ENCODE measurements at places on chromosomes 1 and 21.
A peak's percentile ranks its signal among the peaks of the same experiment; 100 is the strongest.

GRCh38 chr21:32765058-32765457 is 6.5 kb downstream of the PAXBP1 start:
- no peaks in the 10 kb centered on the region for H3K27me3 ChIP-seq
- peaks cover 10% of the 10 kb centered on the region for H3K36me3 ChIP-seq
- DNase-seq = no peak
- H3K27ac ChIP-seq = no peak overlapping the region

GRCh38 chr1:177448652-177449357 is 278.0 kb downstream of the BRINP2 start:
- H3K4me1 ChIP-seq = no peaks in the 10 kb centered on the region
- H3K36me3 ChIP-seq = no peaks in the 10 kb centered on the region
- H3K4me3 ChIP-seq = no peak overlapping the region
- H3K27ac ChIP-seq = no peak overlapping the region
- H3K27me3 ChIP-seq = no peaks in the 10 kb centered on the region

GRCh38 chr1:60809204-60809980 is 273.0 kb upstream of the NFIA start:
- no peaks in the 10 kb centered on the region for H3K4me1 ChIP-seq
- no peaks in the 10 kb centered on the region for H3K36me3 ChIP-seq
- H3K27me3 ChIP-seq = no peaks in the 10 kb centered on the region
- H3K4me3 ChIP-seq = no peak overlapping the region
- DNase-seq = no peak
- no peak overlapping the region for H3K27ac ChIP-seq

DNA sequence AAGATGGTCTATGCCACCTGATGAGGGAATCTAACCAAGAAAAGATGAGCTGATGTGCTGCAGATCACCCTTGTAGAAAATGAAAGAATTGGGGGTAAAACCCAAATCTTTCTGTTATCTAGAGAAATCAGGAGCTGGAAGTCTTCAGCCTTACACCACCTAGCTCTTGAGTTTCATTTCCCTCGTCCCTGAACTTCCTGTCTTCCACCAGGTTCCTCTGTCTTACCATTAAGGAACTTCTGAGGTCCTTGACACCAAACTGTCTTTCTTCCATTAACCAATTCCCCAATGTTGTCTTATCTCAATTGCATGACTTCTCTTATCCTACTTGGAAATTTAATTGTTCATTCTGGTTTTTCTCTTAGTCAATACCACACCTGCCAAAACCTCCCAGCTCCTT is 31.5 kb downstream of the LPAR3 start:
- H3K4me3 ChIP-seq = no peak overlapping the region
- DNase-seq = no peak
- H3K27ac ChIP-seq = no peak overlapping the region
- H3K36me3 ChIP-seq = no peaks in the 10 kb centered on the region

DNA sequence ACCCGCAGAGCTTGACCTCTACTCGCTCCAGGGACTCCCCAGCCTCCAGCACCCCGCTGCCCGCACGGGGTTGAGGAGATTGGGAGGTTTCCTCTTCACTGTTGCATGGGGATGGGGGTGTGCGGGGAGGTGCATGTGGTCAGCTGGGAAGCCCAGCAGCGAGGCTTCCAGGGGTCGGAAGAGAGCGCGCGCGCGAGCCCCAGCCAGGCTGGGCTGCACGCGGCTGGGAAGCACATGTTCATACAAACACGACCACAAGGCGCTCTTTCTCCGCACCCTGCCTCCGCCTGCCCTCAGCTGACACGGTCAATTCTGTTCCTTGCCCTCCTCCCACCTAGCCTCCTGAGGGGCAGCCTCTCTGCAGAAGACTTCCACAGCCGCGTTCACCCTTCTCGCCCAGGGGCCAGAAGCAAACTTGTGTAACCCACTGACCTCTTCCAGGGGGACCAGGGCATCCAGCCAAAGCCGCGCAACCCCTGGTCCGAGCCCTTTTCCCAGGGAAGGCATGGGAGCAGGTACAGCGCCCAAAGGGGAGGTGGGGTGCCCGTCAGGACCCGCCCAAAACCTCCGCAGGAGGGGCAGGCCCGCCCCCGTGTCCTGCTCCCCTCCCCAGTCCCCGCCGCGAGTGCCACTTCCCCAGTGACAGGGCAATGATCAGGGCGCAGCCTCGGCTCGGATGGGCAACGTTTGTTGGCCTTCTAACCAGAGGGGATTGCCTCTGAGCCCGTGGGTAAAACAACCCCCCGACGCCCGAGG is 1.3 kb downstream of the COL24A1 start:
- no peak for DNase-seq
- H3K4me1 ChIP-seq = peaks cover 11% of the 10 kb centered on the region
- H3K27me3 ChIP-seq = peaks cover 12% of the 10 kb centered on the region
- H3K4me3 ChIP-seq = no peak overlapping the region
- no peaks in the 10 kb centered on the region for H3K36me3 ChIP-seq

GRCh38 chr1:200409761-200410565 is at the start of gene ZNF281:
ZNF281 (minus strand) TSS chr1:200410036; CDS start chr1:200409705, 331 bp downstream.
- peak within 1 kb of the TSS; percentile 95 for H3K4me3 ChIP-seq
- peak within 1 kb of the TSS; percentile 88 for H3K27ac ChIP-seq
- no peaks in the 10 kb centered on the region for H3K36me3 ChIP-seq
- DNase-seq = peak; percentile 94
- H3K4me1 ChIP-seq = peaks cover 37% of the 10 kb centered on the region
- no peaks in the 10 kb centered on the region for H3K27me3 ChIP-seq

DNA sequence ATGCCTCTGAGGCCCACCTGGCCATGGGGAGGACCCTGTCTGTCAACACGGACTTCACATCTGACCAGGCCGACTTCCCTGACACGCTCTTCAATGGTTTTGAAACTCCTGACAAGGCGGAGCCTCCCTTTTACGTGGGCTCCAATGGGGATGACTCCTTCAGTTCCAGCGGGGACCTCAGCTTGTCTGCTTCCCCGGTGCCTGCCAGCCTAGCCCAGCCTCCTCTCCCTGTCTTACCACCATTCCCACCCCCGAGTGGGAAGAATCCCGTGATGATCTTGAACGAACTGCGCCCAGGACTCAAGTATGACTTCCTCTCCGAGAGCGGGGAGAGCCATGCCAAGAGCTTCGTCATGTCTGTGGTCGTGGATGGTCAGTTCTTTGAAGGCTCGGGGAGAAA is 101.8 kb downstream of the ADARB1 start:
- H3K27ac ChIP-seq = no peak overlapping the region
- H3K4me3 ChIP-seq = no peak overlapping the region
- no peaks in the 10 kb centered on the region for H3K4me1 ChIP-seq
- H3K27me3 ChIP-seq = no peaks in the 10 kb centered on the region
- DNase-seq = no peak
- peaks cover 6% of the 10 kb centered on the region for H3K36me3 ChIP-seq

DNA sequence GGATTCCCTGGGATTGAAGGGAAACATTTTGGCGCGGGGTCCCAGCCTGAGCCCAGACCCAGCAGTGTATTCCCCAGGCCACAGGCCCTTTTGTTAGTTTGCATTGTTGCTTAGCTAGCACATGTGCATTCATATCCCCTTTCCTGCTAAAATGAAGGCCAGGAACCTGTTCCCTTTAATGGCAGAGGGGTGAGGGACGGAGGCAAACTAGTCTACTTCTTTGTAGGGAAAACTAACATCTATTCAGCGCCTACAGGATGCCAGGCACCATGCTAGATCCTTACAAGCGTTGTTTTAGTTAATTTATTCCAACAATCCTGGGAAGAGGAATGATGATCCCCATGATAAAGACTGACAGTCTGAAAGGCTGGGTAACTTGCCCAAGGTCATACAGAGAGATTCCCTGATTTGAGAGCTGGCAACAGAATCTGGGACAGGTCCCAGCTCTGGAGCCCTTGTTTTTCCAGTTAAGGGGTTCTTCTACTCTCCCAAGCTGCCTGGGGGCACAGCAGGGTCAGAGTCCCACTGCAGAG is 595 bp upstream of the E2F2 start:
- H3K27ac ChIP-seq = no peak overlapping the region
- peak overlapping the region; percentile 26 for H3K4me3 ChIP-seq
- no peaks in the 10 kb centered on the region for H3K36me3 ChIP-seq
- DNase-seq = peak; percentile 12
- no peaks in the 10 kb centered on the region for H3K27me3 ChIP-seq

GRCh38 chr1:199866210-199866617 is 161.3 kb upstream of the NR5A2 start:
- no peaks in the 10 kb centered on the region for H3K27me3 ChIP-seq
- H3K4me3 ChIP-seq = no peak overlapping the region
- no peaks in the 10 kb centered on the region for H3K36me3 ChIP-seq
- DNase-seq = no peak
- no peak overlapping the region for H3K27ac ChIP-seq

- H3K27me3 ChIP-seq = no peaks in the 10 kb centered on the region
- peaks cover 56% of the 10 kb centered on the region for H3K4me1 ChIP-seq
- no peak overlapping the region for H3K4me3 ChIP-seq
- peak; percentile 58 for DNase-seq
These were observed 6.8 kb upstream of the SLAMF1 start for GRCh38 chr1:160653620-160654016.

- peaks cover 25% of the 10 kb centered on the region for H3K4me1 ChIP-seq
- peaks cover 7% of the 10 kb centered on the region for H3K36me3 ChIP-seq
- H3K4me3 ChIP-seq = no peak overlapping the region
These were observed 19.9 kb downstream of the HIPK1 start for GRCh38 chr1:113949007-113949406.

DNA sequence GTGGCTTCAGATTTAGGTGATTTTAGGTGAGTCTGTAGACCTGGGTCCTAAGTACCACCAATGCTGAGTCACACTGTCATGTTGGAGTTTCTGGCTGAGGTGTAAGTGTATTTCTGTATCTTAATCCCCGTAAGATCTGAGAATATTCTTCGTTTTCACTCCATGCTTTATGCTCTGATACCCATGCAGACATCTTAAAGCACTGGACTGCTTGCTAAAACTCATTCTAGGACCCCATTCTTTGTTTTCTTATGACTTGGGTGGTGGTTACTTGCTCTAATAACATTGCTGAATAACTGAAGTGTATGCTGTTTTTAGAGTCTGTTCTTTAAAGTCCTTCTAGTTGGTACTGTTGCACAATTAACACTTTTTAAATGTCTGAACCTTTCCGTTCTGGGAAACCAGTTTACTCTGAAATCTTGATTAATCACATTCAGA is 36.6 kb downstream of the CDC42 start:
- DNase-seq = no peak
- H3K4me3 ChIP-seq = no peak overlapping the region
- H3K4me1 ChIP-seq = peaks cover 43% of the 10 kb centered on the region
- H3K27ac ChIP-seq = peak overlapping the region; percentile 69
- H3K36me3 ChIP-seq = peaks cover 65% of the 10 kb centered on the region

DNA sequence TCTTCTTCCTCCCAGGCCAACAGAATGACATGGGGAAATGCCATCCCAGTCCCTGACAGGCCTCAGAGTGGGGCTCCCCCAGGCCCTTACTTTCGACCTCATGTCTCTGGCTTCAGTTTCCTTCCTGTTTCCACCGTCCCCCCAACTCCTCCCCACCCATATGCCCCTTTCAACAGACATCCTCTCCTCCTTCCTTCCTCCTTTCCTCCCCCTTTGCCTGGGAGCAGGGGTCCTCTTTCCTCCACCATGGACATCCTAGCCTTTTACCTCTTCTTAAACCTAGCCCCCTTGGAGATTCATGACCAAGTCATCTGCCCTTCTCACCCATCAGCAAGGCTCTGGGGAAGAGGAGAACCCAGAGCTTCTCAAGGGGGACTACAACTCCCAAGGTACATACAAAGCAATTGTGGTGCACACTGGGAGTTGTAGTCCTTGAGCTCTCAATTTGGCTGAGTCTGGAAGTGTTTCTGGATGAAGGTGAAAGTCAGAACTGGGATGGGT is 4.0 kb downstream of the ZBTB7B start:
- peak overlapping the region; percentile 81 for H3K27ac ChIP-seq
- H3K4me1 ChIP-seq = peaks cover 80% of the 10 kb centered on the region
- no peak overlapping the region for H3K4me3 ChIP-seq
- peak; percentile 79 for DNase-seq

DNA sequence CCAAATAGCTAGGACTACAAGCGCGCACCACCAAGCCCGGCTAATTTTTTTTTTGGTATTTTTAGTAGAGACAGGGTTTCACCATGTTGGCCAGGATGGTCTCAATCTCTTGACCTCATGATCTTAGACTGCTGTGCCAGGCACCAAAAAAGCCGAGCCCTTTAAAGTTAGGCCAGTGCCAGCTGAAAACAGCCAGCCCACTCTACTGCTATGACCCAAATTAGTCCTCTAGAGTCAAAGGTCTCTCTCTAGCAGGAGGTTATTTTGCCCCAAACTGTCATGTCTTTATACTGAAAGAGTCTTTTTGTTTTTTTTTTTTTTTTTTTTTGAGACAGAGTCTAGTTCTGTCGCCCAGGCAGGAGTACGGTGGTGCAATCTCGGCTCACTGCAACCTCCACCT is 9.7 kb upstream of the HHIPL2 start:
- H3K4me3 ChIP-seq = no peak overlapping the region
- no peaks in the 10 kb centered on the region for H3K4me1 ChIP-seq
- no peak overlapping the region for H3K27ac ChIP-seq
- peaks cover 57% of the 10 kb centered on the region for H3K36me3 ChIP-seq
- H3K27me3 ChIP-seq = no peaks in the 10 kb centered on the region
- DNase-seq = no peak

DNA sequence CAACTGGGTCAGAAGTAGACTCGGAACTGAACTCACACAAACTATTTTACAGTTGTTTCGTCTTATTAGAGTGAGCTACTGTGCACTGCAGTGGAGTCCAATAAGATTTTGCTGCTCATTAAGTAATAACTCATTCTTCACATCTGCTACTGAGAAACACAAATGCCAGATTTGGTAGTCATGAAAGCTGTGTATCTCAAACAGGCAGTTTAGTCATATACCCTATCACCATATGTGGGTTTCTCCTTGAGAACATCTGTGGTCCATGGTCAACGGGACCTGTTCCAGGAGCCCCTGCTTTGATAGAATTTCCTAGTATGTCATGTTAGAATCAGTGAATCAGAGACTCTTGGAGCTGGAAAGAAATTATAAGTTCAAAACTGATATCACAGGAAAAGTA is 60.4 kb downstream of the ALG14 start:
- no peak overlapping the region for H3K4me3 ChIP-seq
- no peak overlapping the region for H3K27ac ChIP-seq
- DNase-seq = no peak
- no peaks in the 10 kb centered on the region for H3K4me1 ChIP-seq

GRCh38 chr1:32724678-32725614 is 22.4 kb upstream of the SYNC start:
- peaks cover 18% of the 10 kb centered on the region for H3K27me3 ChIP-seq
- no peak overlapping the region for H3K27ac ChIP-seq
- DNase-seq = no peak
- H3K4me3 ChIP-seq = no peak overlapping the region
- no peaks in the 10 kb centered on the region for H3K4me1 ChIP-seq
- no peaks in the 10 kb centered on the region for H3K36me3 ChIP-seq
